ENCODE measurements at places on chromosomes 3 and 15.

GRCh38 chr3:64187065-64187959, 38.0 kb downstream of the PRICKLE2 start:
- ATAC-seq, result no peak

GRCh38 chr3:112776000-112776399, 70.7 kb downstream of the CD200R1L start:
- ATAC-seq, result peak; percentile 77

DNA sequence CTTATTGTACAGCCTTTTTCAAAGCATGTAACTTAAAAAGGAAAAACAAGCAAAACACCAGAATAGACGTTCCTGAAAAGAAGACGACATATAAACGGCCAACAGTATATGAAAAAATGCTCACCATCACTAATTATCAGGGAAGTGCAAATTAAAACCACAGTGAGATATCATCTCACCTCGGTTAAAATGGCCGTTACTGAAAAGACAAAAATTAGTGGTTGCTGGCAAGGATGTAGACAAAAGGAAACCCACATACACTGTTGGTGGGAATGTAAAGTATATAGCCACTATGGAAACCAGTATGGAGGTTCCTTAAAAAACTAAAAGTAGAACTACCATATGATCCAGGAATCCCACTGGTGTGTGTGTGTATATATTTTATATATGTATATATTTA, 64.5 kb upstream of the MLF1 start:
- no peak for ATAC-seq

GRCh38 chr3:194671511-194671899, 486 bp downstream of the LSG1 start:
- peak; percentile 48 for ATAC-seq

DNA sequence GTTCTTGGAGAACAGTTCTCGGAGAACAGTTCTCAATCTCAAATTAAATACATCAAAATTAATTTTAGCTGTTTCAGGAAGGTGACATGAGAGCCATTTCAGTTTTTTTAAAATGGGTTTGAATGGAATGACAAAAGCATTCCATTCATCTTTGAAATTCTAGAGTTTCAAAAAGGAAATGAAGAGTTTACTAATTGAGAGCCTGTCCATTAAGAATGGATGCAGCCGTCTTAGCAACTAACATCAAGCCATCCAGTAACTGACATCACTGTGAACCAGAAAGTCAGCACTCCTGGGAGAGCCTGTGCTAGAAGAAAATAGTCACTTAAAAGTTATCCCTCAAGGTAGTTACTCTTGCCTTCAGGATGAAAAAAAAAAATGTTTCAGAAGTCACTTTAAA, 47.0 kb upstream of the FSTL1 start:
- ATAC-seq, result no peak

DNA sequence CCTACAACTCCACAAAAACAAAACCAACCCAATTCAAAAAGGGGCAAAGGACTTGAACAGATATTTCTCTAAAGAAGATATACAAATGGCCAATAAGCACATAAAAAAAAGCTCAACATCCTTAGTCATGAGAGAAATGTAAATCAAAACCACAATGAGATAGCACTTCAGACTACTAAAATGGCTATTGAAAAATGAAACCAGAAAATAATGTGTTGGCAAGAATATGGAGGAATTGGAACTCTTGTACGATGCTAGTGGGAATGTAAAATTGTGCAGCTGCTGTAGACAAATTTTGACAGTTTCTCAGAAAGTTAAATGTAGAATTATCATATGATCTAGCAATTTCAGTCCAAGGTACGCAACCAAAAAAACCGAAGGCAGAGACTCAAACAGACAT, 29.0 kb downstream of the KY start:
- no peak for ATAC-seq
